Mesothelial cell of epicardium (in vitro differentiated cells): ENCODE measurements at places on chromosomes 3 and 15. TPM values are rescaled to one million over a fixed set of nuclear protein-coding genes. Genes with fewer than 3 reads are reported as not detected.

AADACL2 gene
- not detected in 3 replicates for total RNA-seq

SH3GL3 gene
- total RNA-seq, result 5.7 to 6.1 TPM (median 6.0 TPM) in 3 replicates

ITIH4 gene
- total RNA-seq, result 12.0 to 13.9 TPM (median 13.5 TPM) in 3 replicates

TMF1 gene
- 39.4 to 41.3 TPM (median 39.4 TPM) in 3 replicates for total RNA-seq

ATP13A5 gene
- total RNA-seq, result not detected in 3 replicates

CD200R1 gene
- 0.86 to 1.8 TPM (median 1.3 TPM) in 3 replicates for total RNA-seq

FHIT gene
- 10.7 to 18.3 TPM (median 12.0 TPM) in 3 replicates for total RNA-seq

ITGA11 gene
- 2.3 to 3.5 TPM (median 2.7 TPM) in 3 replicates for total RNA-seq

AP3B2 gene
- total RNA-seq, result 1.3 to 2.5 TPM (median 2.4 TPM) in 3 replicates

MRAS gene
- total RNA-seq, result 37.3 to 40.4 TPM (median 40.1 TPM) in 3 replicates

ZNF662 gene
- 0.18 to 0.63 TPM (median 0.45 TPM) in 3 replicates for total RNA-seq
